ENCODE measurements at places on chromosomes 11 and 22.

DNA sequence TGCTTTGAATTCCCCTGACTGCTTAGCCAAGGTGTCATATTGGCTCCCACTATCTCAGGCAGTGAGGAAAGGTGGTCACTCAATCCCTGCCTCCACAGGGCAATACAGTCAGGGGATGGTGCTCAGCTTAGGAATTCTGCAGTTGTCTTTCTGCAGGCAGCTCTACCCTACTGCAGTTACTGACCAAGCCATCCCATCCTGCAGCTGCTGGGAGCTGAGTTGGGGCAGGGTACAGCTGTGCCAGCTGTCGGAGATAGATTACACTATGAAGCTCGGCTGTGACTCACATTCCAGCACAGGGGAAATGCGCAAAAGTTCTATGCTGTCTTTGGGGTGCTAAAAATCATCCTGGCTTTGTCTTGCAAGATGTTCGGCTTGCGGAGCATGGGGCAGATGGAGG is 4.4 kb upstream of the DAGLA start:
- no peak for DNase-seq

DNA sequence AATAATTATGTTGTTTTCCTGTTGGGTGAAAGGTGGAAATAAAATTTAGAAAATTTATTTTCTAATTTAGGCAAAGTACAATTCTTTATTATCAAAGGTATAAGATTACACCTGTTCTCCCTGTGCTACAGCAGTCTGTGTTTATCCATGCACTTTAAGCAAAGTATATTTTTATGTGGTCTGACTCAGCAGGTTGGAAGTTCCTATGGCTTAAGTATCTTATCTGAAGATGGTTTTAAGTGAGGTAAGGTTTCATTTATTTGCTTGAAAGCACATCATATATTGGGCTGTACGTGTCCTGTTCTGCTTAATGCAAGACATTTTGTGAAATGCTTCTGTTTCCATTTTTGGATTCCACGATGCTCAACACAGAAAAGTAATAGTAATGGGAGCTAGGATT is 14.6 kb downstream of the PPME1 start:
- no peak for DNase-seq

DNA sequence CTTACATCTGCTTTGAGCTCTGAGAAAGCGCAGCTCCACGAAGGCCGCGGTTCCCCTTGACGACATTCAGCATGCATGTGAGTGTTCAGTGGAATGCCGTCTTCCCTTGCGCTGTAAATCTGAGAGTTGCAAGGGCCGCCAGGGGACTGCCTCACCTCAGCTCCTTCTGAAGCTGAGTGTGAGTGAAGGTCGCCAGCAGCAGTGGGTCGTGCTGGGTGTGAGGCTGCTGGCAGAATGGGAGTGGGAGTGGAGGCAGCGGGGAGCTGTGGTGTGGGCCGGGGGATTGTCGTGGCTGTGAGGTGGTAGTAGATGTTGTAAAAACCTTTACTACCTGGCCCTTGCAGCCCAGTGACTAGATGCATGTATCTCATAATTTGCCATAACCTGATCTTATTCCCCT is 65.2 kb downstream of the PPP6R2 start:
- no peak for DNase-seq

GRCh38 chr11:106986261-106986660 is 32.0 kb downstream of the GUCY1A2 start:
- no peak for DNase-seq

DNA sequence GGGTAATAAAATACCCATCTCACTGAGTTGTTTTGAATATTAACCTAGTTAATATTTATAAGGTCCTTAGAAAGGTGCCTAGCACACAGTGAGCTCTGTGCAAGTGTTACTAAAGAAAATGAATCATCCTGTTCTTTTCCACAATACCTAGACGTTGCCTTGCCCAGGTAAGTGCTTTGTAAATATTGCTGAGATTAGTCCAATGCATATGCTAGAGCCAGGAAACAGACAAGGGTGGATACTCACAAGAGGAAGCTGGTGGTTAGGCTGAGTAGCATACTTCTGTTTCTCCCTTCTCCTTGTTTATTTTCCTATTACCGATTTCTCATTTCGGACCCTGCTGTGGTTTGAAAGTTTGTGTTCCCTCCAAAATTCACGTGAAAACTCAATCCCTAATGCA is 58.1 kb upstream of the BARX2 start:
- DNase-seq: no peak

GRCh38 chr11:45855308-45855707 is 8.0 kb downstream of the CRY2 start:
- no peak for DNase-seq

GRCh38 chr11:132395434-132395833 is 1025.0 kb downstream of the NTM start:
- no peak for DNase-seq

GRCh38 chr22:46696229-46696518 is 41.9 kb downstream of the CERK start:
- no peak for DNase-seq

DNA sequence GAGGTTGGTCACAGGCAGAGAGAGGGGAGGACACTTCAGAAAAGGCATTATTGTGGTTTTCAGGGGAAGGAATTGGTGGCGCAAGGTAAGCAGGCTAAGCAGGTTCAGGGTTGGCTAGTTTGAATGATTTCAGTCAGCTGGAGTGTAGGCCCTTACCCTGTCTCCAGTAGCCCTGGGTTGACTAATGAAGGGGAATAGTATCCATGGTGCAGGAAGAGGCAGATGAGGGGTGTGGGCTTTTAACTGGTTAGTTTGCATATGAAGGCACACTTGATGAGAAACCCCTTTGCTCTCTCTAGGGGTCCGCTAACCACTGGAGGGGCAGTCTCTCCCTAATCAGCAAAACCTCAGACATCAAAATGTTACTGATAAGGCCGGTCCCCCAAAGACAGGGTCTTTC is 249.7 kb downstream of the AASDHPPT start:
- DNase-seq: no peak

DNA sequence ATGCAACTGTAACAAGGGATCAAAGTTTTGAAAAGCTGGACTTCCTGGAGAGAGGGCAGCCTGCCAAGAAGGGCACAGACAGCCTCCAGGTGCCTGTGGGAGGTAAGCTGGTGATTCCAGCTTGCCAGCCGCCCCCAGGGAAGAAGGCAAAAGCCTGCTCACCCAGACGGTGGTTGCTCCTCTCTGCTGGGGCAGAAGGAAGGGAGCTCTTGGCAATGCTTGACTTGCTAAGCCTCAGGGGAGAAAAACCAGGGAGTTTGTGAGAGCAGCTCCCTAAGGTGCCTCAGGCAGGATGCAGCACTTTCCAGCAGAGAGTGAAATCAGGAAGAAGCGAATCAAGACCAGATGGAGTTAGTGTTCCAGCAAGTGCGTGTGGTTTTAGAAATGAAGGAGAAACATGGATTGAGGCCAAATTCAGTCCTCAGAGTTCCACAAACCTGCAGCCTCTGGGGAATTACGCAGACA is 553.6 kb downstream of the BUD13 start:
- no peak for DNase-seq

GRCh38 chr11:86888164-86889000 is 66.8 kb downstream of the FZD4 start:
- no peak for DNase-seq

- no peak for DNase-seq
Observed at GRCh38 chr11:68988491-68988890, 7.7 kb upstream of the MRGPRD start.

GRCh38 chr11:28819741-28820140 is 711.6 kb downstream of the METTL15 start:
- no peak for DNase-seq

DNA sequence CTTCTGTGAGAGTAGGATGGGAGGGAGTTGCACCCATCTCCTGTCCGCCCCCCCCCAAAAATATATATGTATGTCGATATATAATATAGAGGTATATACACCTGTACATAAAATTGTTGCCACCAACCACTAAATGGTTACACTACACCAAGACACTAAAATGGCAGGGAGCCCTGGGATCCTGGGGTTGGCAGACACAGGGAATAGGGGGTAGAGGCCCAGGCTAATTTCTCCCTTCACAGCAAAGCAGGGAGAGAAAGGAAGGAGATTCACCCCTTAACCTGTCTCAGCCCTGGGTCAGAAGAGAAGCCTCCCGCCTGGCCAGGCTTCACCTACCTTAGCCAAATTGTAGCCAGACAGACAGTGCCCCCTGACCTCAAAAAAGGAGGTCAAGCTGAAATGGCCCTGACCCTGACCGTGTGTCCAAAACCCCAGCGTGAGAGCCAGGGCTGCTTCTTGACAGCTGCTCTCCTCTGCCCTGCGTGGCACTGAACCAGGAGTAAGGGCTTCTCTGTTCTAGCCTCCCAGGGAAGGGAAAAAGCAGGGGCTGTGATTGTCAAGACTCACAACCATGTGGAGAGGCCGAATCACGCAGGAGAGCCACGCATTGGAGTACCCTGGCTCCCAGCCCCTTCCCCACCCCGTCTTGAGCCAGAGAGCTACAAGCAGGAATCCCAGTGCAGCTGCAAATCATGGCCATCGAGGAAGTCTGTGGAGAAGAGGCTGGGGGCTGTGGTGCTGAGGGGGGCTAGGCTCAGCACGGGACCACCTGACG is 40.5 kb downstream of the SGSM3 start:
- DNase-seq: no peak

GRCh38 chr22:27996529-27996925 is 77.5 kb upstream of the PITPNB start:
- no peak for DNase-seq

- no peak for DNase-seq
Observed at GRCh38 chr11:27204529-27204928, 158.5 kb downstream of the CCDC34 start.

DNA sequence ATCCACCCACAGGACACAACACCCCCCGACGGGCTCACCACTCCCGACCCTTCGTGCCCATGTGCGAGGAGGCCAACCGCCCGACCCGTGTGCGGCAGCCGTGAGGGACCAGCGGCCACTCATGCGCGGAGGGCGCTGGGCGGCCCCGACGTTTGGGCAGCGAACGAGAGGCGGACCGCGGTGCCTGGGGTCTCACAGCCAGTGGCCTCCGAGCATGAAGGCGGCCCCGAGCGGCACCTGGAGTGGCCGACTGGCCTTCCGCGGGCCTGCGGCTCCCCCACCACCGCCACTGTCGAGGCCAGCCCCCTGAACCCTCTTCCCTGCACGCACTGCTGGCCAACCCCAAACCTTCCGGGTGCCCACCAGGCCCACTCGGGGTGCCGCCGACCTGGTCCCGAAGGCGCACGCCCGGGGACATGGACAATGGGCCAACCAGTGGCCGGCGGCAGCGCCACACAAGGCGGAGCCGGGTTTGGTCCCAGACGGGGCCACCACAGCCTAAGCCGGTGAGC is 4274.9 kb upstream of the OR11H1 start:
- no peak for DNase-seq

DNA sequence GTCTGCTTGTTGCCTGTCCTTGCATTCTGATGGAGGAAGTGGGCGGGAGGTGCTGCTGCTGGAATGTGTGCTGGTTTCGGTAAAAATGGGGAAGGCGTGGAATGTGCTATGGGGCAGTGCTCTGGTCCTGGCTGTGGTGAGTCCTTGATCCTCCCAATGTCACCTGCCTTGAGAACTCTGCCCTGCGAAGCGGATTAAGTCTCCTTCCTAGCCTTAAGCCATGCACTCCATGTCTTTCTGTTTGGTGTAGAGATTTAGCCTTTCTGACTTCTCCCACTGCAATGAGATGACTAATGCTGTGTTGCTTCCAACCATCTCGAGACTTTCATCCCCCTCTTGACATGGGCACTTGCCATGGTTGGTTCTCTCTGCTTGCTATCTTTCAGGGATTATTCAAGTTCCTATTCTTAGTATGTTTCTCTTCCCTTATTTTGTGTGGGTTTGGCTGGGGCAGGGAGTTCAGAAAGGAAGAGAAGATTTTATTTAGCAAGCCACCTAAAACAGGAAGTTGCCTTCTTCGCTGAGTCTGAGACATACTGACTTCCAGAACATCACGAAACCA is 687.9 kb downstream of the NTM start:
- DNase-seq: peak; percentile 7

DNA sequence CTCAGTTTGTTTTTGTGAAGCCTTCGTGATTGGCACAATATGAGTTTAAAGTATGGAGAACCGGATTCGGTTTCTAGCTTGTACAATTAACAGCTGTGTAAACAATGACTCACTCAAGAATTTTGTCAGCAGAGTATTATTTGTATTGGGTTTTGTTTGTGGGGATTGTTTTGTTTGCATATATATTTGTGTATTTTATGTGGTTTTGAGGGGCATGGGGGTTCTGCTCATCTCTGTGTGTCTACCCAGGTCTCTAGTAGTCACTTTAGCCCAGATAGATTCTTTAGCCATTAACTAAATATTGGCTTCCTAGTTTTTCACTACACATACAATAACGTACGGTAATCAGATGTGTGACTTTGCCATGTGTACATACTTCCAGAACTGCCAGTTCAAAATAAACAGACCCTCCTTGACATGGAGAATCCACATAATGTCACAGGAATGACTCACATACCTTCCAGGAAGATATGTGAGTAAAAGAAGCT is 7.5 kb upstream of the MS4A7 start:
- no peak for DNase-seq

- DNase-seq: peak; percentile 25
Observed at GRCh38 chr22:30422481-30423300, 2.9 kb upstream of the MTFP1 start.

GRCh38 chr11:44779736-44780520 is 53.2 kb downstream of the TSPAN18 start:
- no peak for DNase-seq

DNA sequence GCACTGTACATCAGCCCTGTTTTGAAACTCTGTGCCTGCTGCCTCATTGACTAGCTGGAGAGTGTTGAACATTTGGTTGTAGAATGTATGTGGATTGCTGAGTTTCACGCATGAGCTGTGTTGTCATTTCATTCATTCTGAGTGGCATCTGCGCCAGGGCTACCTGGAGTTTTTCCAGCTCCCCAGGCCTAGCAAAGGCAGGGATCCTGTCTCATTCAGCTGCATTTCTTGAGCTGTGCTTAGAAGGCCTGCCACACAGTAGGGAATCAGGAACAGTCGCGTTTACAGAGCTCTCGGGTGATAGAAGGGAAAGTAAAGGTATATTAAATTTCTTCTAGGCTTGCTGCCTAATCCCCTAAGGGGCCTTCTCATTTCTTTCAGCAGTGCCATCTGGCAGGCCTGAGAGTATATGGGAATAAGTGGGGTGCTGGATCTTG is 44.3 kb downstream of the PTPRJ start:
- DNase-seq: no peak

GRCh38 chr11:11182261-11182660 is 170.8 kb downstream of the CSNK2A3 start:
- no peak for DNase-seq

GRCh38 chr11:90148900-90149299 is 14.4 kb downstream of the NAALAD2 start:
- no peak for DNase-seq

- no peak for DNase-seq
Observed at GRCh38 chr11:64759131-64759721, 548 bp downstream of the PYGM start.

DNA sequence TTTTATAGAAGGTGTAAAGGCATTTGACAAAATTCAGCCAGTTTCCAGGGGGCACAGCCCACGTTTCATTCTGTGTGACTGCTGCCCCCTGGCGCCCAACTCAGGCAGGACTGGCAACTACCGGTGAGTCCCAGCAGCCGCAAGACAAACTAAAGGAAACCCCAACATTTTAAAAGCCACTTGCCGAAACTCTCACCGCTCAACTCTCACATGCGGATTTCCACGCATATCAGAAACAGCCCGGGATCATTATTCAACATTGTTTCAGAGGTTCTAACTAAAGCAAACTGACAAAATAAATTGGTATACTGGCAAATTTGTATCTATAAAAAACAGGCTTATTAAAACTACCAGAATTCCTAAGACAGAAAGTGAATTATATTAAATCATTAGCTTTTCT is 48.2 kb downstream of the MORC2 start:
- peak; percentile 85 for DNase-seq
